ENCODE measurements at places on chromosomes 4 and X.

DNA sequence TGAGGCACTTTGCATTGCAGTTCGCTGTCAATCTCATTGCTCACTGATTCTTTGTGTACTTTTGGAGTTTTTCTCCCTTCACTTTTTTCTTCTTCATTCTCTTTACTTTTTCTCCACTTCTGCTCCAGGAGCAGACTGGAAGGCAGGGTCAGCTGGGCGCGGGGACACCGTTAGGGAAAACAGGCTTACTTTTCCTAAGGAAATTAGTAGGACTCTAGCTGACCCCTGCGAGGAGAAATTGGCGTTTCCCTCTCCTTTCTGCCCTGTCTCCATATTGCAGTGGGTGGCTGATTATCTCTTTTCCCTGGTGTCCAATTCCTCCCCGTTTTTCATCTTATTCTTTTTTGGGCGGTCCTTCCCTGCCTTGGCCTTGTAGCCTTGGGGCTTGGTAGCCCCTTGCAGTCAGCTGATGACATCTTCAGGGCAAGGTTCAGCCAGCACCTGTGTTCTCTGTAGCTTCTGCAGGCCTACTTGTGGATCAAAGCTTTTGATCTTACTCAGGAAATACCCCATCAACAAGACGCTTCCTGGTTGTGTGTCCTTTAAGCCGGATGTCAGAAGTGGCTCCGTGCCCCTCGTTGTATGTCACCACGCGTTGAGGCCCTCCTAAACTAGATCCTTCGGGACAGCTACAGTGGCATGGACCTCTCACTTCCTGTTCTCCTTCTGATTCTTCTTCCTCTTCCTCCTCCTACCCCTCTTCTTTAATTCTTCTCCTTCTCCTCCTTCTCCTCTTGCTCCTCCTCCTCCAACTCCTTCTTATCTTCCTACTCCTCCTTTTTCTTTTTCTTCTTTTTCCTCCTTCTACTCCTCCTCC lies 36.1 kb downstream of the NBDY start:
- no peak for DNase-seq

DNA sequence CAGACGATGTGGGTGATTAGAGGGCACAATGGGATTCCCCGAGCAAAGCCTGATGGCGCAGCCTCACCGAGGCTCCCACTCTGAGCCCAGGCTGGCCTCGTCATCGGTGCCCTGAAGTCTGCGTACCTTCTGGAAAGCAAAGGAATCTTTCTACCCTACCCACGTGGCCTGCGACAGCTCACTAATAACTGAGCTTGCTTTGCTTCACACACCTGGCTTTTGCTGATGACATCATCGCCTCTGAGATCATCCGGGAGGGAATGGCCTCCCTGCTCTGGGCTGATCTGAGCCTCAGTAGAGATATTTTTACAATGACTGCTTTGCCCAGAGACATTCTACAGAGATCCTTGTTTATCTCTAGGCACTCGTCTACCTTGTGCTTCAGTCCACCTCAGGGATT lies 45.4 kb upstream of the PDLIM3 start:
- DNase-seq, result no peak

GRCh38 chr4:21830272-21830671 lies 118.3 kb downstream of the KCNIP4 start:
- DNase-seq, result no peak

DNA sequence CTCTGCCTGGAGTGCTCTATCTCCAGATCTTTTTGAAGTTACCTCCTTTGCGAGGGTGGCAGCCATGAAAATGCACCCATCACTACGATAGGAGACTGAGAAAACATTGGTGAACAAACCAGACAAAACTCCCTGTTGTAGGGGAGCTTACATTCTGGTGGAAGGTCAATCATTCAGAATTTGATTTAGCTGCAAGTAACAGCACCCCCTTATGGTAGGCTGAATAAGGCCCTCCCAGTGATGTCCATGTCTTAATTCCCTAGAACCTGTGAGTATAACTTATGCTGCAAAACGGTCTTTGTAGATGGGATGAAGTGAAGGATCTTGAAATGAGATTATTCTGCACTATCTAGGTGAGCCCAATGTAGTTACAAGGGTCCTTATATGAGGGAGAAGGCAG lies 5.6 kb upstream of the TEC start:
- peak; percentile 48 for DNase-seq

- peak; percentile 64 for DNase-seq
These were observed at the start of gene FGF2 for GRCh38 chr4:122826553-122827257. Gene FGF2, plus strand, starts transcription at chr4:122826831. Its CDS starts 344 bp downstream, at chr4:122827175.

GRCh38 chr4:88731381-88731780 lies 33.8 kb upstream of the NAP1L5 start:
- DNase-seq, result no peak

GRCh38 chr4:9963328-9963727 lies 58.0 kb downstream of the SLC2A9 start:
- DNase-seq, result no peak

DNA sequence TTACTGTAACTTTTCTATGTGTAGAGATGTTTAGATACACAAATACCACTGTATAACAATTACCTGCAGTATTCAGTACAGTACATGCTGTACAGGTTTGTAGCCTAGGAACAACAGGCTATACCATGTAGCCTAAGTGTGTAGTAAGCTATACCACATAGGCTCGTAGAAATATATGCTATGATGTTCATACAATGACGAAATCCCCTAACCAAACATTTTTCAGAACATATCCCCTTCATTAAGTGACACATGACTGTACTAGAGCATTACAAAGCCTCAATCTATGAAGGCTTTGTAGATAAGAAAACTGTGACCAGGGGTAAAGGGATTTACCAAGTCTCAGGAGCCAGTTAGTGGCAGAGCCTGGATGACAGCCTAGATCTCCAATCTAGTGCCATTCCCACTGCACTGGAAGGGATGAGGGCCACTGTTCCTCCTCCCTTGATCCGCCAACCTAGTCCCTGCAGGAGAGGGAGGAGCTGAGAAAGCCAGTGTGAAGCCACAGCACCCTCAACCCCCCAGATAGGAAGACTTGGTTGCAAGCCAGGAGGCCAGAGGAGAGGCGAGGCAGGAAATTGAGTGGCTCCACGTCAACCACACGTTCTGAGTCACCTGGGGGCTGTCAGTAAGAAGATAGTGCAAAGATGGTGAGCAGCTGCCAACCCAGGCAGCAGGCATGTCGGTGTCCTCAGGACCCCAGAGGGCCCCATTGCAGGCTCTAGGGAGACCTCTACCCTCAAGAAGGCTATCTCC lies 227.7 kb downstream of the BCOR start:
- DNase-seq, result peak; percentile 22

- no peak for DNase-seq
These were observed 8.0 kb downstream of the GASK1B start for GRCh38 chr4:158164768-158165213.

GRCh38 chrX:80246271-80246670 lies 174.0 kb upstream of the TENT5D start:
- no peak for DNase-seq

GRCh38 chrX:29826742-29827141 lies 388.6 kb upstream of the MAGEB2 start:
- DNase-seq, result no peak

DNA sequence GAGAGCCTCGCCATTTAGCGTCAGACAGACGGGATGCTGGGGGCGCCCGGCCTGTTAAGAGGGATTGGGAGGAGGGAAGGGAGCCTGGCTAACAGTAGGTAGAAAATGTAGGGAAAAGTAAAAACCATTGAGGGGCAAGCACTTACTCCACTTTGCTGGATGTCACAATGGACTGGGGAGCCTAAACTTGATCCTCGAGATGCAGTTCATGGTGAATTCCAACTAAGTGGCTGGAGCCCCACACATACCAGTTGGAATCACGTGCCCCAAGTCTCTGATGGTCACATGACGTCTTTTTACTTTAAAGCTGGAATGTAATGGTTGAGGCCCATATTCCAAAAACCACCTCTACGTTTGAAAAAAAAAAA lies 1.5 kb downstream of the PLS3 start:
- no peak for DNase-seq

DNA sequence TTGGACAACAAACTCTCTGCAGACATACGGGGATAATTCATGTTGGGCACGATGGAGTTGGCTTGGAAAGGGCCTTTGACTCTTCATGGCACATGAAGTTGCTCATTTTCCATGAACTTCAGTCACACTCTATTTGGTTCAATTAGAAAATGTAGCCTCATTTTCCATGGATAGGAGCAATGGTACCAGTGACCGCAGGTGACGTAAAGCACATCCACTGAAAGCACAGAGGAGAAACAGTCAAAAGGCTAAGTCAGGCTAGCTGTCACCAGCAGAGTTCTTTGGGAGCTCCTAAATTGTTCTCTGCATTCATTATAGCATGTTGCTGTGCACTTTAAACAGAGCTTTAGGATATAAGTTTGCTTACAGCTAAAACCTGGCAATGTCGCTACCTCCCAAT lies 39.9 kb upstream of the MAP3K15 start:
- DNase-seq, result no peak

DNA sequence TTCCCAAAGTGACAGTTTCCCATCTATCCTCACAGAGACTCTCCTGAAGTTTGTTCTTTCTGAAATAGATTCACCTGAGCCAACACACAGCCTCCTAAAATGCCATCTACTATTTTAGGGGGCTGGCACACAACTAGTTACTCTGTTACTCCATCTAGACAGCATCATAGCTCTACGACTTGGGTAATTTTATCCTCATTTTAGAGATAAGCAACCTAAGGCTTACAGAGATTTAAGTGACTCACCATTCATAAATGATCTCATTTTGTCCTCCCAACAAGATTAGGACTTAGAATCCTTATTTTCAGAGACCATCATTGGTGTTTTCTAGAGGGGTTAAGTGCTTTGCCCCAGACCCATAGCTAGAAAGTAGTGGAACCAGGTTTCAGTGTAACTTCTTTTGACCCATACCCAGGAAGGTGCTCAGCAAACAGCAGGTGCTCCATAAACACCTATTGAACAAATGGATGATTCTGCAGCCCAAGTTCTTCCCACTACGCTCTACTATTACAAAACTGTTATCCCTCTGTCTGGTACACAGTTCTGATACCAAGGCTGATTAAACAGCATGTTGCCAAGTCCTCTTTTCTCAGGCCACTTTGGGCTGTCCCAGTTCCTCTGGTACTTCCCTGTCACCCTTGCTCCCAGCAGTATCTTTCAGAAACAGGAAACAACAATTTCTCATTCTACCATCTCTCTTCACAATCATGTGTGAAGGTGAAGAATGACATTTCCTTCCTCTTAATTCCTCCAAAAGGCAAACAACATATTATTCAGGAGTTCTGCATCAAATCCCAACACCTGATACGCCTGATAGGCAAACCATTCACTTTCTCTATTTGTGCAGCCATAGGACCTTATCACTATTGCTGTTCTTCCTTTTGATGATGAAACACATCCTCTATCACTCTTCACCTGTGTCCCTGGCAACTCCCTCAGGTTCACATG lies 304.7 kb upstream of the TAPT1 start:
- no peak for DNase-seq

DNA sequence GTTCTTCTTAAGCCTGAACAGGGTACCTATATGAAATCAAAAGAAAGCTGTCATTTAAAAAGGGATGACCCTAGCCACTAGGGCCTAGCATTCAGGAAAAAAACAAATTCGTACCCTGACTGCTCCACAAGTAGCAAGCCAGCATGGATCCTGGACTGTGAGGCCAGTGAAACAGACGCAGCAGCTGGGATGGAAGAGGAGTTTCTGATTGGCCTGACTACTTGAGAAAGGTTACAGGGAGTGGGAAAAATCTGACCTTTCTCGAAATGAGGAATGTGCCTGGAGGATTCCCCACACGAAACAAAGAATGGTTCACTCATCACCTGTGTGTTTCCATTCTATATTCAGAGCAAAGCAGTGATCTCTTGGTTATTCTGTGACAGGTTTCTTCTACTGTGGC lies 87.6 kb upstream of the JADE1 start:
- DNase-seq, result no peak

DNA sequence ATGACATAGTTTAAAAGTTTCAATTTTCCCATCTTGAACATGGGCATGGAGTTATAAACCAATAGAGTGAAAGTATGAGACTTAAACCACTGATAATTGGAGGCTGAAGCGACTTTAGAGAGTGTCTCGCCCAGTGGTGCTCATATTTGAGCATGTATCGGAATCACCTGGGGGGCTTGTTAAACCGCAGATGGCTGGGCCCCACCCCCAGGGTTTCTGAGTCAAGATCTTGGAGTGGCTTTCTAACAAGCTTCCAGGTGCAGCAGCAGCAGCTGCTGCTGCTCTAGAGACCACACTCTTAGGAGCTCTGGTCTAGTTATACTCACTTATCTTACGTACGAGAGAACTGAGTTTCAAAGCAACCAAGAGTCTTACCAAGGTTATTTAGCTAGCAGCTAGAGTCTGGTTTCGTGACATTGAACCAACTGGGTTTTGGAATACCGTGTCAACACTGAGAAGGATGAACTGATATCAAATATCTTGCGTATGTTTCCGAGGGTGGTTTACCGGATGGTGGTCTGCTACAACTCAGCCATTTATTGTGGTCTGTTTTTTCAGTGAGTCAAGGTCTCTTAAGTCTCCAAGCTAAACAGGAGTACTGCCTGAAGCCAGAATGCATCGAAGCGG lies 5.9 kb downstream of the PHEX start:
- DNase-seq, result no peak

GRCh38 chr4:12689457-12689856 lies 794.7 kb downstream of the RAB28 start:
- no peak for DNase-seq

- peak; percentile 73 for DNase-seq
These were observed 4.5 kb downstream of the G6PD start for GRCh38 chrX:154541896-154542722.

DNA sequence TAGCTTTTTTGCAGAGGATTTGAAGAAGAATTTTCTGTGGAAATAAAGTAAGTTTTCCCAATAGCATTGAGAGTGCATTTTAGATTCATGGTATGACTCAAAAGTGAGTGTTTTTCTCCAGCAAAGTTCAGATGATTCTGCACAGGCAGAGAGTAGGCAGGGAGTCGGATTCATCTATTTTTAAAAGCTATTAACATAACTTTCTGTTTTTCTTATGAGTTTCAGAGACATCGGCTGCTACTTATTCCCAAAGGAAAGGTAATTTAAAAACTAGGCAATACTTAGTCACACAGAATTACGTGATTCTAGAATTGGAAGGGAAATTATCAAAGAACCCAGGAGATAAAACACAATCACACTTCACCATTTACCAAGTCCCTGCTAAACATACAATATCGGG lies 4.4 kb downstream of the CCDC110 start:
- no peak for DNase-seq

- DNase-seq, result no peak
These were observed 1124.0 kb upstream of the TENM3 start for GRCh38 chr4:181119186-181119585.

- DNase-seq, result no peak
These were observed 34.5 kb downstream of the FRMD7 start for GRCh38 chrX:132093239-132093860.

GRCh38 chr4:4625488-4625887 lies 83.6 kb upstream of the STX18 start:
- no peak for DNase-seq

DNA sequence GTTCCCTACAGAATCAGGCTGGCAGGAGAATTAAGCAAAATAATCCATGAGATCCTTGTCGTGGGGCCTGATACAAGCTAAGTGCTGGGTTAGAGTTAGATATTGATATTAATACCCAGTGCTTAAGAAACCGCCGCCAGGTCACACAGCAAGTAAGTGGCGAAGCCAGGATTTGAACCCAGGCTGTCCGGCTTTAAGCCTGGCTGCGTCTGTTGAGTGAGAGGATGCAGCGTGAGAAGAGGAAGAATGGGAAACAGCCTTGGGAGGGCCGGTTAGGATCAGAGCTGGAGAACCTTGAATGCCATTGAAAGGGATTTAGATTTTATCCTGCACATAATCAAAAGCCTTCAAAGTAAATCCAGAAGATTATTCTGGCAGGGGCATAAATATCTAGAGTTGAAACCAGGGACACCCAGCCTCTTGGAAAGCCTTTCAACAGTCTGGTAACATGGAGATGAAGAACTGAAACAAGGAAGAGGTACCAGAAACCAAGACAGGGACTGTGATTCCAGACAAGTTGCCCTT lies 64.8 kb upstream of the HELT start:
- DNase-seq, result no peak
